ENCODE measurements at places on chromosomes 2 and 18. TPM values are rescaled to one million over a fixed set of nuclear protein-coding genes. Genes with fewer than 3 reads are reported as not detected.

GRCh38 chr2:178827739-178828485 lies 20.7 kb upstream of the TTN start:
- no peak for DNase-seq

DNA sequence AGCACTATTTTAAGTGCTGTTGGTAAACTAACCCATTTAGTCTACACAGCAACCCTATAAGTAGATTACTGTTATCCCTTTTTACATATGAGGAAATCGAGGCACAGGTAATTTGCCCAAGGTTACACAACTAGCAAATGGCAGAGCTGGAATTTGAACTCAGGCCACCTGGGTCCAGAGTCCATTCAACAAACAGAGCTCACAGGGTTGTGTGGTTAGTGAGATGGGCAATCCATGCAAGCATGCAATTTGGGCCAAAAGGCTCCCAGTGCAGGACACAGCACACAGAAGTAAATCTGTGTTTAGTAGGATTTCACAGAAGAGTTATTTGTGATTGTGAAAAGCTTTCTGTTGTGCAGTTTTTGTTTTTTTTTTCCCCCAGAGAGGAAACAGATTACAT lies 187.8 kb upstream of the MSH6 start:
- DNase-seq = no peak

DNA sequence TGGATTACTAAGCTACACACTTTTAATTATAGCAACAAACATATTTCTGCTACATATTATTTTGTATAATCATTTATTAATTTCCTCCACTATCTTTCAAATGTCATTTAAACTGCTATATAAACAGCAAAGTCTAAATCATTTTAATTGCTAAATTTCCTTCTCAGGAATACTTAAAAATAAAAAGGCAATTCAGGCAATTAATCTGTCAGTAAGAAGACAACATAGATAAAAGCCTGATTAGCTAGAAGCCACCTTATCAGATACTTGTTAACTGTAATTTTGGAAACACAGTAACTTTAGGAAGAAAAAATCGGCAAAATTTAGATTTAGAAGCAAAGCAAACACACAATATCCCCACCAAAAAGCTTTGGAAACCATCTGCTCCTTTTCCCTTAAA lies 188.2 kb upstream of the ZNF804A start:
- DNase-seq = no peak

DNA sequence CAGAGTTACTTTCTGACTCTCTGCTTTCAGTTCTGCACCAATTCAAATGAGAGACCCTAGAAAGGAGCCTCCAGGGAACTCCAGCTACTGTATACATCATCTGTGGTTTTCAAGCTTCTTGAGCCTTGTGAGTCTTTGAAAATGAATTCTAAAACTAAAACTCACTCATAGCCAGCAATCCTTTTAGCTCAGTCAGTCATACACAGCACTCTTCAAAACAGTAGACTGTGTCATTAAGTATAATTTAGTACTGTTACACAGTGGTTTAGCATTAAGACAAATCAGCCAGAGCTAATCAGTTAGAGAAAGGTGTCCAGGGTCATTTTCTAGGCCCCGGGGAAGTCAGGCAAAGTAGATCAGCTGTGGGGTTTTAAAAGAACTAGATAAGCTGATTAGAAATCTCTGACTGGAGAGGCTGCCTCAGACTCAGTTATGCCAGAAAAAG lies 322.1 kb upstream of the THUMPD2 start:
- peak; percentile 35 for DNase-seq

DNA sequence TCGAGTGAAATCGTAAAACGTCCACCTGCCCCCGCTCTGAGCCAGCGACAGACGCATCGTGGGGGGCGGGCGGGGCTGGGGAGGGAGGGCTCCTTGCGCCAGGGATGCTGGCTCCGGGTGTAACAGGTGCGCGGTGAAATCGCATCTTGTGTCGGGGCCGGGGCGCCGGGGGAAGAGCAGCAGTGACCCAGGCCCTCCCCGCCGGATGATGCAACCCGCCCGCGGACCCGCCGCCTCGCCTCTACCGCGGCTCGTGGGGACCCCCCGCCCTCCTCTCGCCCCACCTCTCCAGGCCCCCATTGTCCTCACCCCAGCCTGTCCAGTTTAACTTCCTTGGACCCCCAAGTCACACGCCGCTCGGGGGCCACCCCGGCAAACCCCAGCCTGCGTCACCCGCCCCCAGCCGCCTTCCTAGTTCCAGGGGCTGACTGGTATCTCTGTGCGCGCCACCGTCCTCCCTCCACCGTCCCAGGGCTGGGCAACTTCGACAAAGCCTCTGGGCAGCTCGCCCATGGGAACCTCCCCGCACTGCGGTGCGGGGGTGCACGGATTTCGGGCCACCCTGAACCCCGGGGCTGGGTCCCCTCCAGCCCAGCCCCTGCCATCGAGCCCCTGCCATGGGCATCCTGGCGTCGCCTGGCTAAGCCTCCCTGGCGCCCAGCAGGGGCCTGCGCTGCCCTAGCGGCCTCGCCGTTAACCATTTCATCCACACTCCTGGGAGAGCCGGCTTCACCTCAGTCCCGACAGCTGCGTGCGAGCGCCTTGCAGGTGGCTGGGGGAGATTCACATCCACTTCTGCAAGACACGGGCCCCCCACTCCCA lies 799 bp upstream of the KIF1A start:
- no peak for DNase-seq

DNA sequence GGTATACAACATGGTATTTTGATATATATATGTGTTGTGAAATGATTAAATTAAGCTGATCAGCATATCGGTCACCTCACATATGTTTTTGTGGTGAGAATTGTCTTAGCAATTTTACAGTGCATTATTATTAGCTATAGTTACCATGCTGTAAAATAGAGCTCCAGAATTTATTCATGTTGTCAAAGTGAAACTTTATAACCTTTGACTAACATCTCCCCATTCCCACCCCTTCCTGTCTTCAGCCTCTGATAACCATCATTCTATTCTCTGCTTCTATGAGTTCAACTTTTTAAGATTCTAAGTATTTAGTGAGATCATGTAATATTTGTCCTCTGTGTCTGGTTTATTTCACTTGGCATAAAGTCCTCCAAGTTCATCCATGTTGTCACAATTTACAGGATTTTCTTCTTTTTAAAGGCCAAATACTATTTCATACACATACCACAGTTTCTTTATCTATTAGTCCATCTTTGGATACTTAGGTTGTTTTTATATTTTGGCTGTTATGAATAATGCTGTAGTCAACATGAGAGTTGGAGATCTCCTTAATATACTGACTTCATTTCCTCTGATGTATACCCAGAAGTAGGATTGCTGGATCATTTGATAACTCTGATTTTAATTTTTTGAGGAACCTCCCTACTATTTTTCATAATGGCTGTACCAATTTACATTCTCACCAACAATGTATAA lies 30.3 kb downstream of the NCOA1 start:
- DNase-seq = no peak

DNA sequence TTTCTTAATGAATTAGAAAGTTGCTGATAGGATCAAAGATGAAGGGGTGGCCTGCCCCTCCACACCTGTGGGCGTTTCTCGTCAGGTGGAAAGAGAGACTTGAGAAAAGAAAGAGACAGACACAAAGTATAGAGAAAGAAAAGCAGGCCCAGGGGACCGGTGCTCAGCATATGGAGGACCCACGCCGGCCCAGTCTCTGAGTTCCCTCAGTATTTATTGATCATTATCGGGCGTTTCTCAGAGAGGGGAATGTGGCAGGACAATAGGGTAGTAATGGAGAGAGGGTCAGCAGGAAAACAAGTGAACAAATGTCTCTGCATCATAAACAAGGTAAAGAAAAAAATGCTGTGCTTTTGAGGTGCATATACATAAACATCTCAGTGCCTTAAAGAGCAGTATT lies 144.3 kb downstream of the CCDC102B start:
- no peak for DNase-seq

- no peak for DNase-seq
Observed at GRCh38 chr2:234971496-234971895, 19.7 kb downstream of the SH3BP4 start.

GRCh38 chr18:3062798-3063680 lies 50.1 kb upstream of the LPIN2 start:
- peak; percentile 40 for DNase-seq

GRCh38 chr2:86337244-86337835 lies at the start of gene REEP1:
REEP1 (minus strand) TSS chr2:86337626; CDS start chr2:86337510, 116 bp downstream.
- no peak for DNase-seq

- DNase-seq = no peak
Observed at GRCh38 chr2:43218155-43218701, 8.2 kb downstream of the ZFP36L2 start.

DNA sequence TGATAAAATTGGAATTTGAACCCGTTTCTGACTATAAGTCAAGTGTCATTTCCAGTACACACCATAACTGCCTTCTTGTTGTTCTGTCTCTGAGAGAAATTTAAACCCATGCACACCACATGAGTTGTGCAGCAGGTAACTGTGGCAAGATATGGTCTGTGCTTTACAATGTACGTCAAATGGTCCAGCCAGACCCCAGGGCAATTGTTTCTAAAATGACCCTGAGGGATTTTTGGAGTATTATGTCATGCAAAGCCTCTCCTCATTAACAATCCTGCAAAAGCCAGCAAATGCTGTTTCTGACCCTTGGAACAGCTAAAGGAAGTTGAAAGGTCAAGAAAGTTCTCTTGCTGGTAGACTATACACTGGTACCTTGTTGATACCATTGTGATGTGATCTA lies 47.7 kb upstream of the WIPF1 start:
- DNase-seq = no peak

DNA sequence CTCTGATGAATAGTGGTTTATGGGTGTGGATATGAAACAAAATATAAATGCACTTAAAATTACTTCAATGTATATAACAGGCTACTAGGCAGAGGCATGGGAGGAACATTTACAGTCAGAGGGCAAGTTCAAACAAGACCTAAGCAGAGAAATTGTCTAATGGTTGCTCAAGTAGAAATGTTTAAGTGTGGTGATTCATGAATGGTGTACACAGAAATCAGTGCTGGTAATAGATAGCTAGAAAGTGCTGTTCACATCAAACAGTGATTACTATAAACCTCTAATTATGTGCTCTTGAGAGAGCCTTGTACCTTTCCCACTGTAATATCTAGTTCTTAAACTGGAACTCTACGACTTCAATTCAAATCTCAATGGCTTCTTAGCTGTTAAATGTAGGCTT lies 485.1 kb downstream of the NRXN1 start:
- DNase-seq = peak; percentile 98

- peak; percentile 59 for DNase-seq
Observed at GRCh38 chr2:105143467-105144151, 97.9 kb upstream of the GPR45 start.

GRCh38 chr2:51597086-51597485 lies 565.2 kb upstream of the NRXN1 start:
- DNase-seq = no peak

- no peak for DNase-seq
Observed at GRCh38 chr2:96907115-96908041, 37.5 kb upstream of the SEMA4C start.

GRCh38 chr2:69939722-69940121 lies 21.7 kb downstream of the ASPRV1 start:
- no peak for DNase-seq

- no peak for DNase-seq
Observed at GRCh38 chr18:3466872-3467271, 16.9 kb downstream of the TGIF1 start.

DNA sequence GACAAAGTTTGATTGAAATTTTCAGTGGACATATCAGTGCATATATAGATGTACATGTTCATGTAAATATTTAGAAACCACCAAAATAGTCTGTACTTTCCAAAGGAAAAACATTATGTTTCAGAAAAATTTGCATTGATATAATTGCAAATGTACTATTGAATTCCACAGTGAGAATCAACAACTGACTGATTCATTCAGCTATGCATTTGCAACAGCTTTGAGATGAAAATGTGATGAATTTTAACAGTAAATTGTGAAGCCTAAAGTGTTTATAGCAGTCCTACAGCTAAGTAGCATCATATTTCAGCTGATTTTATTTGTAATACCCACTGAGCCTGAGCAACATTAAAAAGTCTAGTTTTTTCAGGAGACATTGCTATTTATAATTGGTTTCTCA lies 1647.4 kb upstream of the DDX18 start:
- DNase-seq = no peak

DNA sequence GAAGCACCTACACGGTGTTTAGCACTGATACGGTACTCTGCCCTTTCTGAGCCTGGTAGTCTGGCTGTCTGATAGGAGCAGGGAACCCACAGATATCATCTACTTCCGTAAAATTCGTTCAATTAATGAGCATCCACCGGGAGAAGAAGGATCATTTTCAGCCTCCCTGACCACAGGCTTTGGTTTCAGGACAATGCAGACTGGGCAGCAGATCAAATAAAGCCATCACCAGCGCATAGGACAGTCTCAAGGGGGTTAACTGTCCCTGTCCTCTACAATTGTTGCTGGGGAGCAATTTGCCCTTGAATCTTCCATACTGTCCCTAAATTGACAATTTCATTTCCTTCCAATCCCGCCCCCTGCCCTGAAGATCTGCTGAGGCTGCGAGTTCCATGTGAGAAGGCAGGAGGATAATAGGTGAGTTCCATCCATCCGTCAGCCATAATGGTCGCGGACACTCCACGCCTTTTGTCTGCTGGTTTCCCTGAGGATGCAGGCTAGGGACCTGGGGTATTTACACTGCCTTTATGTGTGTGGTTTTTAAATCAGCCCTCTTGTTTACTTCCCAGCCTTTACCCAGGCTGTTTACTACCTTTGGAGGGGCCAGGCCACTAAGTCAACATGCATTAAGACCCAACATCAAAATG lies 110.0 kb downstream of the MYCN start:
- DNase-seq = no peak

DNA sequence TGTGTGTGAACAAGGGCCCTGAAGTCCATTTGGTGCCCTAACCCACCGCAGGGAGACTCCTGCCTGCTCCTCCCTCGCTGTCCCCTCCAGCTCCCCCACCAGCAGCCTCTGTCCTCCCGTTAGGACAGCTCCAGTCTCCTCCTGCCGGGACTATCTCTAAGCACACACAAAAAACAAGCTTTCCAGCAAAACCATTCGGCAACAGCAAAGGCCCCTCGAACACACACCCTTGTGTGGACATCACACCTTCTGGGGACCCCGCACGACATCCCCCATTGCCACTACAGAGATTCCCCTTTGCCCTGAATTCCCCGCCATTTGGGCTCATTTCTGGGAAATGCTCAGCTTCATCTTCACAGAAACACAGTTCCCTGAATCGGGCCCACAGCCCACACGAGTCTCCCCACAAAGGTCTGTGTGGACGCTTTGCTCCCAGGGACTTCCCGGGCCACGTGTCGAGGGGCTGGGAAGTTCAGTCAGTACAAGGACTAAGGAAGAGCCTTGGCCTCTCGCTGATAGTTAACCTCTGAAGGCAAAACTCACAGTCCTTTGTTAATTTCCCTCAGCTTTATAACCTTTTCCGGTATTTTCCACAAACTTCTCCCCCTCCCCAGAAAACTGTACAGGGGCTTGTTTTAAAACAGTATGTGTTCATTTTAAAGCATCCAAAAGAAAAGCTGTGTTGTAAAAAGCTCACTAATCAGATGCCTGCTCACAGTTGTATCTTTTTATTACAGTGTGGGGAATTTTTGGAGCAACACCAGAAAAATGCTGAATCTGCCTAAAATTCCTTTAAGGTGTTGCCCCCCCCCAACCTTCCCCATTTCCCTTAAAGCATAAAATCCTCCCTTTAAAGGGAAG lies 25.9 kb downstream of the SMAD7 start:
- DNase-seq = no peak

ITPRIPL1 gene
- 1.6 TPM for total RNA-seq

NAT8 gene
- not detected for total RNA-seq

APLF gene
- 6.1 TPM for total RNA-seq

LAMA1 gene
- total RNA-seq = 1.8 TPM

FANCL gene
- 10.8 TPM for total RNA-seq

TCF7L1 gene
- total RNA-seq = 1.9 TPM

RGPD4 gene
- not detected for total RNA-seq

PPP1R1C gene
- total RNA-seq = 2.1 TPM

KCNS3 gene
- 3.7 TPM for total RNA-seq

CCDC74B gene
- 0.38 TPM for total RNA-seq

MROH2A gene
- not detected for total RNA-seq

CFAP53 gene
- total RNA-seq = 0.26 TPM

PLA2R1 gene
- 4.5 TPM for total RNA-seq
